ENCODE measurements at places on chromosomes 7 and 10.

- DNase-seq: no peak
Observed at GRCh38 chr7:118186501-118186900, 2.5 kb downstream of the LSM8 start.

GRCh38 chr10:131067690-131068089, 243.8 kb downstream of the TCERG1L start:
- no peak for DNase-seq

DNA sequence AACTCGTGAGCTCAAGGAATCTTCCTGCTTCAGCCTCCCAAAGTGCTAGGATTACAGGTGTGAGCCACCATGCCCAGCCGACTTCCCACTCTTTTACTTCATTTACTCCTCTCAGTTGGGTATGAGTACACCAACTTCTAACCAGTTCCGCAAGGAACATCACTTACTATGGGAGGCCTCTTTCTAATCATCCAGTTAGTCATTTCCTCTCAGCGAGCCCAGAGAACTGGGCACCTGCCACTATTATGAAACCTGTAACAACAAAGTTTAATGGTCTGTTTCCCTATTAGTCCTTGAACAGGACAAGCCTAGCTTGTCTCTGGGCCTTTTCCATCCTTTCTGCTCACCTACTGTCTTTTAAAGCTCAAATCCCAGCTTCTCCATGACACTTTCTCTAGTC, 88.8 kb downstream of the DNMBP start:
- DNase-seq: no peak

GRCh38 chr7:28037220-28038010, 143.2 kb downstream of the JAZF1 start:
- DNase-seq: no peak

All from activated CD4-positive, alpha-beta T cell treated with anti-CD3 and anti-CD28 coated beads for 1 hour (primary cell).